ENCODE measurements at places on chromosomes 2 and 18.

- no peak for DNase-seq
These were observed 139.8 kb downstream of the ZFP36L2 start for GRCh38 chr2:43086451-43087221.

DNA sequence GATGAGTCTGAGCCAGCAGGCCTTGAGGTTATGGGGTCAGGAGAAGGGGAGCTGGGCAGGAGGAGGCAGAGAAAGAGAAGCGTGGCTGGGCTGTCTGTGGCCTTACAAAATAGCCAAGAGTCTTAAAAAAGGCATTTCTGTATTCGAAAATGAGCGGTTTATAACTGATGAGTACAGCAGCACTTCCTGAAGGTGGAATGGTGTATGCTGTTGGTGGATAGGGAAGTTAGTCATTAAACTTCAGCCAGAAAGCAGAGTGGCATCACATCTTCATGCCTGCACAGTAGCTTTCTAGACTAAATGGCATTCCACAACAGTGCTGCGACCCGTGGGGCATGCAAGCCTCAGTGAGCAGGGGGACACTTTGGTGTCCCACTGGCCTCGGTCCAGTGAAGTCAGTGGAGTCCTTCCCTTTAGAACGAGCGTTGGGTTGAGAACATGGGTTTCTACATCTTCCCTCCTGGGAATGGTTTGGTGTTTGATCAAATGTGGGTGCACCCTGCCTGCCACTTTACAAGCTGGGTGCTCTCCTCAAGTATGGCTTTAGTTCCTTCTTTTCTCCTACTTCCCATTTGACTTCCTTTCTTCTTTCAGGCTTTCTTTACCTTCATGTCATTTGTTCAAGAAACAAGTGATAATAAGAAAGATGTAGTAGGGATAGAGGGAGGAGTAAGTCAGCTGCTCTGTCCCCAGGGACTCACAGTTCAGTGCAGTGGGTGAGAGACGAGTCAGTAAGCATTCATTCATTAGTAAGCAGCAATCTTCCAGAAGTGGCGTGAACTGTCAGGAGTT lies 96.3 kb downstream of the ARMC9 start:
- no peak for DNase-seq

DNA sequence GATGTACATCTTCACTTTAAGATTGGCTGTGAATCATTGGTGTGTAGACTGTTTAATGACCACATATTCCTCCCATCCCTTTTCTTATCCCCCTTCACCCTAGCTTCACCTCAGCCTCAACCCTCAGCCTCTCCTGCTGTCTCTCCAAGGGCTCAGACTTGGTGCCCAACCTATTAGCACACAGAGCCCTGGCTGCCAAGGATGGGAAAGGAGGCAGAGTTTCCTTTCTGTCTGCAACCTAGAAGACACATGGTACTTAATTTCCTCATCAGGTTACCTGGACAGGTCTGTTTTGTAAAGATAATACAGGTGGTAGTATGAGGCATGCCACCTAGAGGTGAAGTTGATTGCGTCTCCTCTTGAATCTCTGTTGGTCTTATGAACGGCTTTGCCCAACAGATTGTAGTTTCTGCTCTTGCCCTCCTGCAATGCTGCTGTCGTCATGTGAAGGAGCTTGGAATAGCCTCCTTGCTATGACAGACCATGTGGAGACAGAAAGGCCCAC lies 44.5 kb upstream of the RMND5A start:
- DNase-seq: peak; percentile 28

- DNase-seq: no peak
These were observed 4.8 kb upstream of the SLC66A2 start for GRCh38 chr18:79956276-79956675.

DNA sequence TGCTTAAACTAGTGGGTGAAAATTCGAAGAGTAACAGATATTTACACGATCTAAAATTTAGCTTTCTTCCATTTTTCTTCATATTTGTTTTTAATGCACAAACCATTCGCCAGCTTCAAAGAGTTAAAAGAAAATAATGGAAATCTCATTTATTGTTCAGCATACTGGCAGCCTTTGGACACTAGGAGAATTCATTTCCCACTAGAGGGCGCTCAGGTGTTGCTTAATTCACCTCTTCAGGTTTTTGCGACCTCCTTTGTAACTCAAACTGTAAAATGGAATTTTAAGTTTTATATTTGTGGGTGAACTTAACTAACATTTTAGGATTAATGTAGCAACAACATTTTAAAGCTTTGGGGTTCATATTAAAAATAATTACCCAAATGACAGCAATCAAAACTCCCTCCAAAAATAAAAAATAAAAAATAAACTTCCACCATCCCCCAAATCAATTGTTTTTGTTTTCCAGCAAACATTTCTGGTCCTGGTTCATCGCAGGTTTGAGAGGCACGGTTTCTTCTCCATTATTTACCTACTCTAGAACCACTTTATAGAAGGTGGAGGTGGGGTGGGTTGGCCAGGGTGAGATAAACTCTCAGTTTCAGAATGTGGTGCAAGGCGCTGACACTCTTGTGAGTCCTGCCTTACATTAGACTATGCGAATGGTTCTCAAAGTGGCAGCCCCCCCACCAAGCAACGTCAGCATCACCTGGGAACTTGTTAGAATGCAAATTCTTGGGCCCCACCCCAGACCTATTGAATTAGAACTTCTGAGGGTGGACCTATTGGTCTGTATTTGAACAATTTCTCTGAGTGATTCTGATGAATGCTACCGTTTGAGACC lies 24.7 kb upstream of the PNPT1 start:
- peak; percentile 48 for DNase-seq

DNA sequence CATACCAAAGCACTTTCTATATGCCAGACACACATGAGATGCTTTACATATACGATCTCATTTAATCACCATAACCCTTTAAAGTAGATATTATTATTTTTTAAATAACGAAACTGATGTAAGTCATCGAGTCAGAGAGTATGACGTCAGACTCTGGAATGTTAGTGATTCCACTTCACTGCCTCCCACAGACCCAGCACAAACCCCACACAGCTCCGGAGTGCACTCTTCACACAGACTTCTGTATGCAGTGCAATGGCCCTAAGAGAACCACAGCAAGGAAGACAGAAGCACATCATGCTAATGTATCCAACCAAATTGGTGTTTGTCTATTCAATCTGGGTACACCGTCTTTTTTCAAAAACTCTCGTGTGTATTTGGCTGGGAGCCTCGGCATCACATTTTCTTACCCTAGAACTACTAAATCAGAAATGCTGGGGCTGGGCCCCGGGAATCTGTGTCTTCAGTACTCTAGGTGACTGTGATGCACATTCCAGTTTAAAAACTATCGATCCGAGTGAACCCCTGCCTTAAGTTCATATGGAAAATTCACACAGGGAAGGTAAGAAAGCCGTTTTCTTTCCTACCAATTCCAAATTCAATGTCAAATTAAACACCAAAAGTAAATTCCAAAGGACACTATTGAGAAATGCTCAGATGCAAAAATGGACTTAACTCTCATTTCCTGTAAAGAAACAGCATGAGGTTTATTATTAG lies 117.7 kb upstream of the ACVR1C start:
- no peak for DNase-seq

DNA sequence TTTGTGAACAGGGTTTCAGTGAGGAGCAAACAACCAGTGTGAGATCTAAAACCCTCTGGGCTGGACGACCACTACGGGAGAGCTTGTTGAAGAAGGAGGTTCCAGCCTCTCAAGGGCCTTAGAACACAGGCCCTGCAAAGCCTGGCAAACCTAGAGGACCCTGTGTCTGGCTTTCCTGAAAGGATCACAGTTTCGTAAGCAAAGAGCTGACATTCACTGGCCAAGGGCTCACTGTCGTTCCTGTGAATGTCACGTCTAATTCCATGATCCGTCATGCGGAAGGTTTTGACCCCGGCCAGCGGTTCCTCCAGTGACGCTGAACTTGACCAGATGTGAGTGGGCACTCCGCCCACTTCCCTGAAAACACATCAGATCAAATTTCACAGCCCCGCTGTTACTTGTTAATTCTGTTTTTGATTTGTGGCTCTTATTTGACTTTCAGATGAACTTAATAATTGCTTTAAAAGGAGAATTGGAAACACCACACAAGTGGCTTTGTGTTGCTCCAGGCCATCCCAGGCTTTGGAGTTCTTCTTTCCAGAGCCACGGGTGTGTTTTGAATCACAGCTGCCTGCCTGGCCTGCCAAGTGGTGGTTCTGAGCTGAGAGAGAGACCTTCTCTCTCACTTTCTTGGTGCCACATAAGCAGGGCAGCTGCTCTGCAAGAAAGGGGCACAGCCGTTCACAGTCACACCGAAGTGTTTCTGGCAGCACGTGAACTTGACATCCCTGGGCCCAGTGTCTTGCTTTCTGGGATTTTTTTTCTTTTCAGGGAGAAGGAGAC lies 308.4 kb downstream of the NDUFA10 start:
- DNase-seq: no peak

DNA sequence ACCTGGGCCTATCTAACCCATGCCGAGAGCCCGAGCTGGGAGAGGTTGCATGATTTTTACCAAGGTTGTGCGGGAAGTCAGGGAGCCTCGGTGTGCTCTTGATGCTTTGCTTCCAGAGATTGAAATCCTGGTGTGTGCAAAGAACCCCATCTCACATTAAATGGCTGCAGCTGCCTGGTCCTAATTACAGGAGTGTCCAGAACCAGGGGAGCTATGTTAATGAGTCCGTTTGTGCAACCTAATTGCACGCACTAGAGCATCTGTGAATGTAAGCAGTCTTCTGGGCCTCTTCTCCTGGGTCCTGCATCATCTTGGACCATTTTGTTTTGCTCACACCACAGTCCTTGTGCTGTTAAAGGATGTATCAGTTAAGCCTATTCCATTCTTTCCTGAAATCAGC lies 263.8 kb downstream of the AGAP1 start:
- DNase-seq: no peak

DNA sequence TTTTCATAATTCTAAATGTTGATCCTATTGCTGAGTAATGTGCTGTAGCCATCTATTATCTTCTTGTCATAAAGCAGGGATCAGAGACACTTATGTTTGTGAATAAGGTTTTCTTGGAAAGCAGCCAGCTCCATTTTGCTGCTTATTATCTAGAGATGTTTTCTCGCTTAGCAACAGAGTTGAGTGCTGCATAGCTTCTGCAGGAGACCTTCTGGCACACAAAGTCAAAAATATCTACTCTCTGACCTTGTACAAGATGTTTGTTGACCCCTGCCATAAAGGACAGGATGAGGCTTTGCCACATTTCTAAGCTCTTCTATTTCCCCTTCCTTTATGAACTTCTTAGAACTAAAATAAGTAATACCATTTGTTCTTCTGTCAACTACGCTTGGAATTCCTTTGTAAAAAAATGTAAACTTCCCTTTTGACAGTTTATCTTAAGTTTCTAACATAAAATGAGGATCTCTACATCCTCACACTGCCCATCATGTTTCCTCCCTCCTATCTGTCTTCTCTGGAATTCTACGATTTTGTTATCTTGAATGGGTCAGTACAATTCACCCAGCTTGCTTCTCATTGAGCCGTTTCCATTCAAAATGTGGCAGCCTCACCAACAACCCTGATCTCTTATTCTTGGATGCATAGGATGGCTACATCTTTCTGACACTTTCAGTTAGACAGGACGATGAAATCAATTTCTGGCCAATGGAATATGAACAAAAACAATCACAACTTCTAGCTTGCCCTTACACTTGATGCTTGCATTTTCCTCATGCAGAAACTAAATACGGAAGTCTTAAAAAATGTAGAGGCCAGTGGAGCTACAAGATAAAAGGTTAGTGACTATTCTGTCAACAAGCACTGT lies 1377.0 kb downstream of the SUCLG1 start:
- no peak for DNase-seq

DNA sequence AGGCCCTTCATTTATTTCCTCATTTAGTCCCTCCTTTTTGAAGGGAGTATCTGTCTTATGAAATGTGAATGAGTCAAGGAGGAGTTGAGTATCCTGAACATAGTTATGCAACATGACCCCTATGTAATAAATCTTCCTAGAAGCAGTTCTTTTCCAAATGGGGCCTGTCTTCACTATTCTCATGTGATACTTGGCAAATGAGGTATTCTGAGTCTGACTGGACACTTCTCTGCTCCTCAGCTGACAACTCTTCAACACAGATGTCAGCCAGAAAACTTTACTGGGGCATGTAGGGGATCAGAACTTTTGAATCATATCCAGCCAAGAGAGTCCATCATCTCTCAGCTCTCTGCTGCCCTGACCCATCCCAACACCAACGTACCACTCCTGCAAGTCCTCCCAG lies 291.6 kb downstream of the ZNF385B start:
- no peak for DNase-seq

- DNase-seq: no peak
These were observed 5.3 kb downstream of the ZEB2 start for GRCh38 chr2:144514616-144515091.

GRCh38 chr18:12278741-12279682 lies 24.9 kb downstream of the CIDEA start:
- no peak for DNase-seq

DNA sequence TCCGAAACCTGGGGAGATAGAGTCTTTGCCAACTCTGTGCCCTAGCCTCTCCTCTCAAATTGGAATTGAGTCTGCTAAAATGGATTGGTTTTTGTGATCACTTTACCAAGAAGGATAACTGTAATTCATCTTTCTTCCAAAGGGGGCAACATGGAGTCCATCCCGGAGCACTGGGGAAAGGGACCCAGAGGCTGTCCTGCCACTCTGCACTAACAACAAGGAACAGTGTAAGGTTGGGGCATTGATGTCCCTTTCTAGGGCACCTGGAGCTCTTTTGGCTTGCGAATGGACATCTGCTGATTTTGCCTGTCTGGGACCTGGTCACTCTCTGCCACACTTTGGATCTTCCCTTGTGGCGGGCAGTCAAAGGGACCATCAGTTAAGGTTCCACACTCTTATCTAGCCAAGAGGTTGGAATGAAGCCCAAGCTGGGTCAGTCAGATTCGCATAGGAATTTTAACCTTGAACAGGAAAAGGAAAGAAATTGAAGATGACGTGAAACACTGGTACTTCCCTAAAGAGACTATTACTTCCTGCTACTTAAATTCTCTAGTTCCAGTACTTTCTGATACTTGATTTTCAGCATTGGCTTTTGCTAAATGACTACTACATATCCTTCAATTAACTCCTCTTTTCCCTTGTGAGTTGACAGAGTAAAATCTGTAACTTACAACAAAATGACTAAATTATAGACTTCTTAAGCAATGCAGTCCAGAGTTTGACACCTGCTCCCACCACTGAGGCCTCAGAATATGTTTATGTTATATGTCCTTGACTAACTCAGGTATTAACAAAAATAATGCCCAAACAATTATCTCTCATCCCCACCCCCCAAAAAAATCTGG lies 64.7 kb upstream of the KLF7 start:
- DNase-seq: peak; percentile 14

DNA sequence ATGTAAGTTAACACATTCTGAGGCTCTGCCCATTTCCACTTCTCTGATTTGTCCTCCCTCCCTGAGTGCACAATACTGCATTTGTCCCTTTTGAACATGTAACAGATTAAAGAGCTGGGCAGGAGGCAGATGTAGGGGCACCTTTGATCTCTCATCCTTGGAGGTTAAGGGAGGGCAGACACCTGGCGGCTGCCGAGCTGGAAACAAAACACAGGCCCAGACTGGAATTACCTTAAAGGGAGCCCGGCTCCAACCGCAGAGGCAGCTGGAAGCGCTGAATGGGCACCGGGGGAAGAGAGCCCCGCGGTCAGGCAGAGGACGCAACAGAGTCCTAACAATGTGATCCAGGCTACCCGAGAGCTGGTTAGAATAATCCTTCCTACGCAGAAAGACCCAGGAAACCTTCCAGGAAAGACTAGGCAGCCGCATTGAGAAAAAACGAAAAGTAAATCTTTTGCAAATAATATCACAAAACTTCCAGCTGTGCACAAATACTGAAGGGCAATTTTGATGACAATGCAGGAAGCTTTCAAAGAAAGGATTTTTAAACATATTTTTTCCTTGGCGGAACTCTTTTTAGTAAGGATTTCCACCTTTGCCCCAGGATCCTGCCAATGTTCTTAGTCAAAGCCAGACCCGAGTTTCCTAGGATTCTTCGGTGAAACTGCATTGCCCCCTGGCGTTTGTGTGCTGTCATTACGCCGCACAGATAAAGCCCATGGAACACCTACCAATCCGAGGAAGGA lies 216.0 kb downstream of the TGIF1 start:
- DNase-seq: peak; percentile 79
